Neural crest cell (in vitro differentiated cells): ENCODE measurements at places on chromosomes 2 and 18.

DNA sequence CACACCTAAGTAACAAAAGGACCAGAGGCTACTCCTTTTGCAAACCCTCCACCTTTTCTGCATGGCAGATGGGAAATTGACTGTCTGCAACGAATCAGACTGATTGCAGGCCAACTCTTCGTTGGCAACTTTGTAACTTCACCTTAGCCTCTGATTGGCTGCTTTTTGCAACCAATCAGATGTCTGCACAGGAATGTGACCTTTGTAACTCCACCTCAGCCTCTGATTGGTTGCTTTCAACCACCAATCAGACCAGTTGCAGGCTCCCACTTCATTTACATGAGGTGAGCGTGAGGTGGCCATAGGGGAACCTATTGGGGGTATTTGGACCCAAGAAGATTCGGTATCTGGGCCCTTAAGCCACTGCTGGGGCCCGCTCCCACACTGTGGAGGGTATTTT lies 209.0 kb downstream of the EN1 start:
- H3K4me1 ChIP-seq, result peaks cover 15% of the 10 kb centered on the region
- H3K27ac ChIP-seq, result no peak overlapping the region
- peaks cover 2% of the 10 kb centered on the region for H3K36me3 ChIP-seq
- H3K27me3 ChIP-seq, result peaks cover 12% of the 10 kb centered on the region
- H3K4me3 ChIP-seq, result no peak overlapping the region
- no peak for DNase-seq

DNA sequence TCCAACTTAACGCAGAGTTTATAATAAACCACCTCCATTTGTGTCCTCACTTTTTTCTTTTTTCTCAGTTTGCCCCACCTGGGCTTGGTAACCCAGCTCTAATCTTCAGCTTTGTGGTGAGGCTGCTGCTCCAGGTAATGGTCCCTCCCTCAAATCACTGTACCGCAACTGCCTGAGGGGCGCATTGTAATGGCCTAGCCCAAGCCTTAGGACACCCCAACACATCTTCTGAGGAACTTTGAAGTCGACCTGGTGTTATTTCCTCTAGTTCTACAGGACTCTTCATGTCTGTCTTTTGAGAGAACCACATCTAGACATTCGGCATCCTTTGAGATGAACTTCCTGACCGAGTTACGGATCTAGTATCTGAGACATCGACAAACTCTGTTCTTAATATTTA lies 99.7 kb downstream of the PLEKHM3 start:
- no peak overlapping the region for H3K27ac ChIP-seq
- peaks cover 10% of the 10 kb centered on the region for H3K4me1 ChIP-seq
- no peak for DNase-seq
- no peak overlapping the region for H3K4me3 ChIP-seq

DNA sequence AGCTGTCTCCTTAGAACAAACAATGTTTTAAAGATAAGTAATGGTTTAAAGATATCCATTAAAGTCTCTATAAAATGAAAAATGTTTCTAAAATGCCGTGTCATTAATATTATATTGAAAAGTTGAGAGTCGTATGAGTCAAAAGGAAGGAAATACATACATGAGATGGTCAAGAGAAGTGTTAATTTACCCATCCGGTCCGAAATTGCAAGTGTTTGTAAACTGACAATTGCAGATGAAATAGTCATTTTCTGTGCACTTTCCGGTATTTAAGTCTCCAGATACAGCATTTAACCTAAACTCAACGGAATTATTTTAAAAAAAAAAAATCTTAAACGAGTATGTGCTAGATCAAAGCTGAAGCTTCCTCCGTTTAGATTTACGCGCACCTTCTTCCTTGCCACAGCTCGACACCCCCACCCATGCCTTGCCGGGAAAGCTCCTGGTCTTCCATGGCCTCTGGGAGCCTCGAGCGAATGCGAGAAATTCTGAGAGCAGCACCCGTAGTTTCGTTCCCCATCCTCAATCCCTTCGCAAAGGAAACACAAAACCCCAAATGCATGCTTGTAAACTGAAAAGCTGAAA lies 1.8 kb downstream of the DSC3 start:
- H3K36me3 ChIP-seq, result peaks cover 5% of the 10 kb centered on the region
- H3K27ac ChIP-seq, result no peak overlapping the region
- H3K27me3 ChIP-seq, result peaks cover 80% of the 10 kb centered on the region
- peak overlapping the region; percentile 93 for H3K4me3 ChIP-seq

DNA sequence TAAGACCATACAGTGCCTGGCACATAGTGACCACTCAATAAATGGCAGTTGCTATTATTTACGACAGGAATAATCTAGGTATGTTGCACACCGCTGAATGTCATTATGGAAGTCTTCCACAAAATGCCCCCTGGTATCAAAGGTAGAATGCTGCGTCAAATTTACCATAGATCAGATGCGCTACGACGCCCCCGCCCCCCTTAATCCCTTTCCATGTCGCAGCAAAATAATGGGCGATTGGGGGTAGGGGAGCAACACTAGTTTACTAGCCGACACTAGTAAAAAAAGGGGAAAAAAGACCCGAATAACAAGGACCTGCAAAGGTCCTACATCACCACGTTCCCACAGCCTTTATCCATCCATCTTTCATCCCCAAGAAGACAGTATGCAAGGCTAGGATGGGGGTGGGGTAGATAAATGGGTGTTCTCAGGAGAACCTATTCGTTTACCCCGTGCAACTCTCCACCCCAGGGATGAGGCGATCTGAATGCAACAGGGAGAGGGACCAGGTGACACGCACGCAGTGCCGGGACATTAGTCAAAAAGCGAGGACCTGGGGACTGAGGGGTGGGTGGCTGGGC lies 455 bp downstream of the PREPL start:
- peak overlapping the region; percentile 100 for H3K27ac ChIP-seq
- DNase-seq, result no peak
- peak overlapping the region; percentile 96 for H3K4me3 ChIP-seq
- no peaks in the 10 kb centered on the region for H3K27me3 ChIP-seq
- H3K4me1 ChIP-seq, result peaks cover 26% of the 10 kb centered on the region
- H3K36me3 ChIP-seq, result no peaks in the 10 kb centered on the region

- H3K27ac ChIP-seq, result no peak overlapping the region
- no peaks in the 10 kb centered on the region for H3K27me3 ChIP-seq
- H3K36me3 ChIP-seq, result peaks cover 2% of the 10 kb centered on the region
Measured at GRCh38 chr2:74138600-74139323, 8.9 kb downstream of the BOLA3 start.

DNA sequence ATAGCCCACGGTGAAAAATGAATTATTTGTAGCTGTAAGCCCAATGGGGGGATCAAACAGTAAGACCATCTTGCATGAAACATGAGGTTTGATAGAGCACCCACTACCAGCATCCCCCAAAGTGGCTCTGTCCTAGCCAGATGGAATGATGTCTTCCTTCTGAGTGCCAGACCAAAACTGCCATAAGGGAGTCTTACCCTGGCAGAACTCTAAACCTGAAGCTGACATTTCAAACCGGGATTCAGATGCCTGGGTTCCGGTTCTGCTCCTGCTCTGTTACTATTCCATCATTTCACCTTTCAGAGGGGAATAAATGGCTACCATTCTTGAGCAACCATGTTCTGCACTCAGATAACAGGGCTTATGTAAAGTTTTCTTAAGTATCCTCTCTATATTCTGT lies 67.4 kb downstream of the MYO3B start:
- no peak overlapping the region for H3K27ac ChIP-seq
- DNase-seq, result no peak
- H3K4me3 ChIP-seq, result no peak overlapping the region
- peaks cover 2% of the 10 kb centered on the region for H3K27me3 ChIP-seq

GRCh38 chr2:220682616-220683015 lies 889.5 kb downstream of the EPHA4 start:
- peaks cover 5% of the 10 kb centered on the region for H3K27me3 ChIP-seq
- H3K36me3 ChIP-seq, result no peaks in the 10 kb centered on the region
- no peak overlapping the region for H3K27ac ChIP-seq
- H3K4me3 ChIP-seq, result no peak overlapping the region
- peaks cover 14% of the 10 kb centered on the region for H3K4me1 ChIP-seq
- no peak for DNase-seq
